ENCODE measurements at places on chromosomes 1 and 21.
A peak's percentile ranks its signal among the peaks of the same experiment; 100 is the strongest.

DNA sequence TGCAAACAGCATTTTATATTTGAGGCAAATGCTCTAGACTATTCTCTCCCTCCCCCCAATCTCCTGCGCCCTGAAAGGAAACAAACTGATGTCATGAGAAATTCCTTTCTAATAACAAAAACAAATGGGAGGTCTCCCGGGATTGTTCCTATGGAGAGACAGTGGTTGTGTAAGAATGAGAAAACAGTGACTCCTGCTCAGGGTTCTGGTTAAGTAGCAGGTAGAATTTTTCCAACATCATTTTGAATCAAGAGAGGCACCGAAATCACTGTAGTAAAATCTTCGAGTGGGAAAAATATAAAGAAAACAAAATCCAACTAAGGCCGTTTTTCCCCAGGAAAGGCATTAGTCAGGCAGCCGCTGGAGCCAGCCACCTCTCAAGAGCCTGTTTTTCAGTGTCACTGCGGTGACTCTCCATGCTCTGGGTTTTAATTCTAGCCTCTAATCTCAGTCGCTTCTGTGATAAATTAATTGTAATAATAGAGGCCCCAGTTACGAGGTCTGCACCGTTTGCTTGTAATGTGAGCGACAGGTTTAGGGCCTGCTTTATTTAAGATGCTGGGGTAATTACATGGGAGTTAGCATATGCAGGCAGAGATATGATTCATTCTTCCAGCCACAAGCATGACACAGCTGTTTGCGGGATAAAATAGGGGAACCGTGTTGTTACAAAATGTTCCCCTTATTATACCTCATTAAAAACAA, 80.3 kb downstream of the RNF220 start:
- no peak for DNase-seq

DNA sequence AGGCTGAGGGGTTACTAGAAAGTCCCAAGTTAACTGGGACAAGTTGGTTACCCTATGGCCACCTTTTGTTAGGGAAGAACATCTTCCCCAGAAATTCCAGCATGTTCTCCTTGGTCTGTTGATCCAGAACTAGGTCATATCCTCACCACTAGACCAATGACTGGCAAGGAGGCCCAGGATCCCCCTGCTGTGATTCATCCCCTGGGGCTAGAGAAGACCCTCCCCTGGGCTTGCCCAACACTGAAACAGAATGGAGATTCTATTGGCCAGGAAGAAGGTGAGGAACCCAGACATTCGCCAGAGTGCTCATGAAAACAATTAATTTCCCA, 90.1 kb upstream of the SIM2 start:
- DNase-seq = no peak

GRCh38 chr1:236489710-236490377, 33.9 kb upstream of the LGALS8 start:
- DNase-seq = peak; percentile 41

DNA sequence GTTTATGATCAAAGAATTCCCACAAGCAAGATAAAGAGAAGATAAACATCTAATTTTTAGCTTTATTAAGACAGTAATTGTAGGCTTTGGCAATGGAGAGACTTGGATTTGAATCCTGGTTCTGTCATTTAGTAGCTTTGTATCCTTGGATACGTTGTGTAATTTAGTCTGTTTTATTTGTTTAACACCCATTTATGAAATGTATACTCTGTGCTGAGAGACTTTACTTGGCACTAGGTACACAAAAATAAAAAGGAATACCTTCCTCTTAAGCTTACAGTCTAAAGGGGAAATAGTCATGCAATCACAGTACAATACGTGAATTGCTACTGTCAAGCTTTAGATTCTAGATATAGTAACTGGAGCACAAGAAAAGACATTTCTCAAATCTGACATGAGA, 23.8 kb downstream of the ZMPSTE24 start:
- no peak for DNase-seq

- no peak for DNase-seq
These were observed 2.7 kb downstream of the HIVEP3 start for GRCh38 chr1:41915786-41916571.

DNA sequence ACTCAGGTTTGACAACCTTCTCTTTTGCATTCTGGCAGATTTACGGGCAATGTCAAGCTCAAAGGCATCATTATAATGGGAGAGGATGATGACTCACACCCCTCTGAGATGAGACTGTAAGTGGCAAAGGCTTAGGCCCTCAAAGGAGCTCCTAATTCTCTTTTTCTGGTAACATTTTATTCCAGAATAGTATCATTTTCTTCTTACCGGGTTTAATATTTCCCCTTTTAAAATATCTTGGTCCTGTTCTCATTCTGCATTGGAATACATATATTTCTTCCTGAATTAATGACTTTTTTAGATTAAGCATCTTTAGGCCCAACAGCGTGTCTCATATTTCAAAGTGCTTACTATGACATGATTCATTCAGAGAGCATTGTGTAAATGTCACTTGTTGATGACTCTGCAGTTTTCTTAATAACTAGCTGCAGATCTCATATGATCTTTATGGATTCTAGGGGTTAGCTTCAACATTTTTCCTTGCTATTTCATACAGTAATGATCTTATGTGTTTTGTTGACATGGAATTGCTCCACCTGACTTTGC, 1.7 kb downstream of the PITHD1 start:
- DNase-seq = no peak

- no peak for DNase-seq
These were observed 14.4 kb upstream of the XCL1 start for GRCh38 chr1:168561989-168562388.

DNA sequence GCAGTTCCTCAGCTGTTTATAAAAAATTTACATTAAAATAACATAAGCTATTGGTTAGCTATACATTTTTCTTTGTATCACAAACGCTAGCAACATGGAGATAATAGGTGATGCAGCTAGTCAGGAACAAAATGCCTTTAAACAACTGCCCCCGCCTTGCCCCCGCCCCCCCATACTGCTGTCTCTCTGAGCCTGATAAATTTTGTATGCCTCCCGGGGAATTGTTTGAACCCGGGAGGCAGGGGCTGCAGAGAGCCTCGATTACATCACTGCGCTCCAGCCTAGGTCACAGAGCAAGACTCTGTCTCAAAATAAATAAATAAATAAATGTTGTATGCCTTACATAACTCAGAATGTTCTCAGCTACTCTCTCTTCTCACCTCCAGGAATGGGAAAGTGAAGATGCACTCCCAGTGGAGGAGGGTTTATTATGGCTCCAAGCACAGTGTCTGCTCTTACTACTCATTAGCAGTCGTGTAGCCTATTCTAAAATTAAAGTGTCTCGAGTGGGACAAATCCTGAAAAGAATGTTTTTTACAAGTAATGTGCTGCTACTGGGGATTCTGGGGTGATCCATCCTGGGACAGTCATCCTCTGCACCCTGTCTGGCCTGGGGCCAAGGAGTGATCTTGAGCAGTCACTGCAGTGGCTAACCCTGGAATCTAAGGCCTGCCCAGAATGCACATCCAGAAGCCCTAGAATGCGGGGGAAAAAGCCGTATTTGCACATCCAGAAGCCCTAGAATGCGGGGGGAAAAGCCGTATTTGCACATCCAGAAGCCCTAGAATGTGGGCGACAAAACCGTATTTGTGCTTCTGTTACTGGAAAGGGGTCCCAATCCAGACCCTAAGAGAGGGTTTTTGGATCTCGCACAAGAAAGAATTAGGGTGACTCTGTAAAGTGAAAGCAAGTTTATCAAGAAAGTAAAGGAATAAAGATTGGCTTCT, 39.4 kb upstream of the ZNF496 start:
- DNase-seq = no peak

DNA sequence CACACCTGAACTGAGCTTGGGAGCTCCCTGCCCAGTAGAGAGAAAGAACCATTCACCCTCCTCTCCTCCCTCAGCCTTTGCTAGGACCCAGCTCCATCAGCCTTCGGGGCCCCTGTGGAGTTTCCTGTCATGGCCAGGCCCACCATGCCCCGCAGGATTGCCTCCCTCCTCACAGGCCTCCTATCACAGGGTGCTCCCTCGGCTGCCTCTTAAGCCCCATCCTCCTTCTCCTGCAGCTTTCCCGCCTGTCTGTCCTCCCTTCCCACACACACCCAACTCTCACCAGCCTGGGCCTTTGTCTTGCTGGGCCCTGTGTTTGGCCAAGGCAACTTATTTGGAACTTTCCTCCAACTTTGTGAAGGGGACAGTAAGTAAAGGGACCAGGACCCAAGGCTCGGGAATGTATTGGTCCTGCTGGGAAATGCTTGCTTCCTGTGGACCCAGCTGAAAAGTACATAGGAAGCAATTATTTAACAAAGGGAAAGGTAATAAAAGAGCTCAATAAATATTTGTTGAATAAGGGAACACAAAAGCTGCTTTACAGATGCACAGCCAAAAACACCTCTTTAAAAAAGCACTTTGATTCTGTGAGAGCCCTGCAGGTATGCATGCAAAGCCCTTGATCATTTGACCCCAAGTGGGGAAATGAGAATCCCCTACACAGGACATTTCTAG, 31.6 kb upstream of the TENT5C start:
- DNase-seq = no peak

GRCh38 chr1:97553971-97554370, 366.9 kb downstream of the DPYD start:
- DNase-seq = no peak

- DNase-seq = peak; percentile 19
These were observed 1.9 kb downstream of the ADARB1 start for GRCh38 chr21:45076245-45076711.

DNA sequence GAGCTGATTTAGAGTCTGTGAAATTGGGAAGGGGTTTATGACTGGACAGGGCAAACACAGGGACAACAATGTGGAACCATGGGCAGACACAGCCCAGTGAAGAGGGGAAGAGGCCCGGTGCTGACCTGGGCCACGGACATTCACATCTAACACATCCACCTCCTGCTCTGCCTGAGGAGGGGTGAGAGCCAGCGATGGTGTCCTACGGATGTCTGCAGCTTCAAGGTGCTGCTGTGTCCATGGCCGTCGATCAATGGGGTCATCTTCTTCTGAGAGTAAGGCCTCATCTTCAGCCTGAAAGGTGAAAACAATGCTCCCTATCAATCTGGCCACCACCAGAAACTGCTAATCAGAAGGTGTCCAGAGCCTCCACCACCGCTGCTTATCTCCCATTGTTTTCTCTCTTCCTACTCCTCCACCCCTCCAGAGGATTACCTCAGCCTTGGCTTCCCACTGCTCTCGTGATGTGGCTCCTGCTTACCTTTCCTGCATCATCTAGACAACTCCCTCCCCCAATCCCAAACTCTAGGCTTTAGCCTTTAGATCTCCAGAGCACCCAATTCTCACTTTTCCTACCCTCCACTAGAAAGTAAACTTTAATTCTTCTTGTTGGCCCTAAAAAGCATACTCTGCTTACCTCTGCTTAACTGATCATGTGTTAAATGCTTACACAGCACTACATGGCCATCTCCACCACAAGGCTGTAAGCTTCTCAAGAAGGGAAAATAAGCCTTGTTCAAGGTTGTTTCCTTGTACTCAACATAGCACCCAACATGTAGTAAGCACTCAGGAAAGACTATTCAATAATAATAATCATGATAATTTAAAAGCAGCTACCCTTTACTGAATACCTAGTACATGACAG, 24.0 kb upstream of the ADAM30 start:
- DNase-seq = no peak

- no peak for DNase-seq
These were observed 7.6 kb downstream of the PADI4 start for GRCh38 chr1:17315542-17316130.

GRCh38 chr1:172398193-172398592, 22.3 kb upstream of the C1orf105 start:
- DNase-seq = peak; percentile 53

GRCh38 chr1:226551299-226551698, 2.7 kb downstream of the STUM start:
- DNase-seq = no peak

GRCh38 chr1:198253668-198254067, 96.9 kb downstream of the NEK7 start:
- DNase-seq = no peak

DNA sequence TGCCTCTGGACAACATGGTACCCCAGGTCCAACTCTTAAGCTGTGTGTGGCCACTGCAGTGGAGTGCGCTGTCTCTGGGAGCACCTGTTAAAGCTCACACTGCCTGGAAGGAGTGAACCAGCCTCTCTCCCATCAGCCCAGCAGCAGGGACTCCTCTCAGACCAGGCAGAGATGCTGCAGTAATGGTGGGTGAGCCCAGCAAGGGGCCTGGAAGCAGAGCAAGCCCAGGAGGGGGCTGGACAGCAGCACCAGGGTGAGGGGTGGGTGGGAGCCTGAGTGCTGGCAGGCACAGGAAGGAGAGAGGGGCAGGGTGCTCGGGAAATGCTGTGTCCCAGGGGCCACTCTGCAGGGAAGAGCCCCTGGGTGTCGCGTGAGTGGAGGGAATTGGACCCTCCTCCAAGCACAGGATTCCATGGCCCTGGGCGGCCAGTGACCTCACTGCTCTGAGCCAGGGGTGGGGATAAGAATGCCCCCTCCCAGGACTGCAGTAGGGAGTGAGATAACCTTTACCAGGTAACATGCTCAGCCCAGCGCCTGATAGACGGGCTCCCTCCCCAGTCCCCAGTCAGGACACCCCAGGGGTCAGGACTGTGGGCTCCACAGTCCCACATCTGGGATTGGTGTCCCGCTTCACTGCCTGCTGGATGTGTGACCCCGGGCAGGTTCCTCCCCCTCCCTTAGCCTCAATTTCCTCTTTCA, 313.1 kb downstream of the MATN1 start:
- no peak for DNase-seq

DNA sequence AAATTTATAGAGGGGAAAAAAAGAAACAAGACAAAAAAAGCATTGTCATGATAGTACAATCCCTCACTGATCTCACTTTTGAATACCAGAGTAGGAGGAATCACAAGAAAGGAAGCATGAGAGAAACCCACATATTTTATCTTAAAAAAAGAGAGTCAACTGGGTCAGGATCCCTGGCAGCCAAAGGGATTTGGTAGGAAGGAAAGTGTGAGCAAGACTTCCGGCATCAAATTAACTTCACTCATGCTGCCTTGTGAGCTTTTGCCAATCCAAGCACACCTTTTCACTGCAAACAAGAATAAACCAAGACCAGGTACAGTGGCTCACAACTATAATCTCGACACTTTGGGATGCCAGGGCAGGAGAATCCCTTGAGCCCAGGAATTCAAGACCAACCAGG, 53.1 kb downstream of the SLC9C2 start:
- no peak for DNase-seq

GRCh38 chr1:219731771-219732170, 118.9 kb upstream of the ZC3H11B start:
- DNase-seq = no peak

DNA sequence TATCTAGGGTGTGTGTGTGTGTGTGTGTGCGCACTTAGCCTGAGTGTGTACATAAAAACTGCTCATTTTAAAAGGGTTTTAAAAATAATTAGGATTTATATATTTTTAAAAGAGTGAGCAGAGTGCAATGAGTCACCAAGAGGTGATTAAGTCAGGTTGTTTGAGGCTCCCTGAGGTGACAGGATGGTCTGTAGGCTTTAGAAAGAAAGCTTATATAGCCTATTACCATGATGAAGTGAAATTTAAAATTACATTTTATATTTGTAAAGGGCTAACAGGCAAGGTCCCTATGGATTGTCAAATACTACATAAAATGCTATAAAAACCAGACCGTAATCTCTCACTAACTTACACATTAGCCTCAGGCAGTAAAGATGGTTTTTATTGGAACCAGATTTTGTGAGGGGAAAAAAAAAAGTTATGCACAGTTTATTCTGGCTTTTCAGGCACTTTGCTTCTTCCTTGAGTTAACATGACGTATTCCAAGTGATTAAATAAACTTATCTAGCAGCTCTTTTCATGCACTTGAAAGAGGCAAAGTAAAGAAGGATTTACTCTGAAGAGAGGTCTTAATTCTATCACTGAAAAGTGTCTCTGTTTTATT, 711.7 kb upstream of the PTBP2 start:
- DNase-seq = no peak

- DNase-seq = no peak
These were observed 25.2 kb downstream of the MAPKAPK2 start for GRCh38 chr1:206709772-206710459.

Data from NCI-H526 treated with DMSO at 0.1 percent for 48 hours (cell line).